Left forelimb (tissue), 1 donor: ENCODE measurements at places on chromosomes 2 and 18.
A peak's percentile ranks its signal among the peaks of the same experiment; 100 is the strongest.

DNA sequence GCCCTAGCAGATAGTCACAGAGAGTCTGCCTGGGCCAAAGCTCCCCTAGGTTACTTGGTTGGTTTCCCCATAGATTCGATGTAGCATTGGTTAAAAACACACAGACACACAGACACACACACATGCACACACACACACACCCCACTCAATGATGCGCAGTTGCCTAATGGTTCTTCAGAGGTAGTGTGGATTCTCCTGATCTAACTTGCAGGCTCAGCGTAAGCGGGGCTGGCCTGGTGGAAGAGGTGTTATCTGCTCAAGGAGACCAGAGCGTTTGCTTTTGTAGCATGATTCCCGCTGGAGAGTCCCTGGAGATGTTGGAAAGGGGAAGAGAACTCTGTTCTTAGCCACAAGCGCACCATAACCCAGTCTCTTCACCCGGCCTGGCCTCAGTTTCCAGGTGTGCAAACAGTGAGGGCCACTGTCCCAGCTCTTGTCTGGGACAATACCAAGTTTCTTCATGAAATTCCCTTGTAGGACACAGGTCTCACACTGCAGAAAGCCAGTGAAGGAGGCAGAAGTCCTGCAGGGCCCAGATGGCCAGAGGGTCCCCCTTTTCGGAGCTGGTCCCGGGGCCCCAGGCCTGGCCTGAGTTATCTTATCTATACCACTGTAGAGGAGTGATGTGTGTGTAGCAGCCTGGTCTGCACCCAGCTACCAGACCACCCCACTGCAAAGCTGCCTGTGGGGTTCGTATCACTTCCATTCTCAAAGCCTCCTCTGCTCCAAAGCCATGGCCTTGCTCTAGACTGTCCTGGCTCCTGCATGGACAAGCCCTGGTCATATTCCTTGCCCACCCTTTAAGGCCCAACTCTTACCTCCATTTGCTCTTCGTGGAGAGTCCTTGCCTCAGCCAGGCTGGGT lies 3.7 kb downstream of the ACKR3 start:
- DNase-seq, result no peak

- DNase-seq, result no peak
Observed at GRCh38 chr2:36476411-36476810, 120.8 kb downstream of the CRIM1 start.

GRCh38 chr2:69177785-69178636 lies 165.0 kb downstream of the ANTXR1 start:
- peak; percentile 78 for DNase-seq

- no peak for DNase-seq
Observed at GRCh38 chr2:45983213-45983612, 314.0 kb upstream of the EPAS1 start.

DNA sequence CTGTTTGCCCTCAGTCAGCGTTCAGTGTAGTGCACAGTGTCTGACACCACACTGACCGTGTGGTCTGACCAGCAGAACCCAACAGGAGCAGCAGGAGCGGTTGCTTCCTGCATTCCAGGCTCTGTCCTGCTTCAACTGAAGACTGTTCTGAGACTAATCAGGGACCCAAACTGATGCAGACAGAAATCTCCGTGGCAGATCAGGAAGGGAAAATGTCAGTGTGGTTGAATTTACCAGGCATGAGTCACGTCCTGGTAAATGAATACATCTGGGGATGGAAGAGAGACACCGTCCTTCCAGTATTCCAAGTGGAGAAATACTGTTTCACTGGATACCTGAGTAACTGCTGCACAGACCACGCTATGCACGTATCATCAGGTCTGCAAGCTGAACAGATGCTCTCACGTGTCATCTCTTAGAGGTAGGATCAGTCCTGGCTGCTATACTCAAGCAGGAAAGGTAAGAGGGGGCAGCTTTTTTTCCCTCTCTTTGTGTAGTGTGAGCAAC lies 223.6 kb upstream of the EPAS1 start:
- DNase-seq, result no peak

GRCh38 chr2:138086576-138086975 lies 122.3 kb downstream of the HNMT start:
- DNase-seq, result no peak

DNA sequence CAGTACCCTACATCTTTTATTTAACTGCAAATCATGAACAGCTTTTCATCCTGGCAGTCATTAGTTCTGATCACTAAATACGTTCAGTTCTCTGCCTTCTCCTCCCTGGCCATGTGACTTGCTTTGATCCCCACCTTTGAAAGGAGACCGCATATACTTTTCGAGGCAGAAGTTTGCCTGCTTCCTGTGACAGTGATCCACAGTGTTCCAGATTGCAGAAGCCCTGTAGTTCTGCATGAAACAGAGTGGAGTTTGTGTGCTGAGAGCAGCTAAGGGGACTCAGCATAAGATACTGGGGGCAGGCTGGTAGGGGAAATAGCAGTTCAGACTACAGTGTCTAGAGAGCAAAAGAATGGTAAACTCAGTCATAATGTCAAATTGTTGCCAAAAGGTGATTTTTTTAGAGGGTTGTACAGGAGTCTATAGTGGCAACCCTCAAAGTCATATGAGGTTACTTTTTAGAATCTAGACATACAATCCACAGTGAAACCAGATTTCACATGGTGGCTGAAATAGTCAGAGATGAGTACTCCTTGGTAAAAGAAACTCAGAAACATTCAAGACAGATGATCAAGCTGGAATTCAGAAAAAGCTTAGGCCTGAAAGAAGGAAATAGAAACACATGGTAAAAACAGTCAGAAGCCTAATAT lies 1800.4 kb upstream of the CELF4 start:
- DNase-seq, result no peak

DNA sequence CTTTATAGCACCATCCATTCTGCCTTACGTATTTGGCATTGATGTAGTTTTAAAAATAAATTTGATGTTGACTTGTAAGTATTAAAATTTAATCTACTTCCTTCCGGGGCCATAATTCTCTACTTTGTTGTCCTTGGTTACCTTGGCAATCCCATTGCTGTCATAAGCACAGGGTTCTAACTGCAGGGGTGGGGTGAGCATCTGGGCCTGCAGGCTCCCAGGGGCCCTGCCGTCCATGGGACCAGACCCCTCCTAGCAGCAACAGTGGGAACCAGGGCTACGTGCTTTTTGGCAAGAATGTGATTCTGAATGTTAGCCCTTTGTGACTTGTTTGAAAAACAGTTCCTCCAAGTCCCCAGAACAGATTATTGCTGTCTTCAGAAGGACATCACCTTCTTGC lies 4.9 kb downstream of the ASAP2 start:
- DNase-seq, result no peak

- no peak for DNase-seq
Observed at GRCh38 chr2:134148843-134149472, 104.9 kb upstream of the MGAT5 start.

- no peak for DNase-seq
Observed at GRCh38 chr2:170812710-170813600, 3.7 kb upstream of the GAD1 start.

DNA sequence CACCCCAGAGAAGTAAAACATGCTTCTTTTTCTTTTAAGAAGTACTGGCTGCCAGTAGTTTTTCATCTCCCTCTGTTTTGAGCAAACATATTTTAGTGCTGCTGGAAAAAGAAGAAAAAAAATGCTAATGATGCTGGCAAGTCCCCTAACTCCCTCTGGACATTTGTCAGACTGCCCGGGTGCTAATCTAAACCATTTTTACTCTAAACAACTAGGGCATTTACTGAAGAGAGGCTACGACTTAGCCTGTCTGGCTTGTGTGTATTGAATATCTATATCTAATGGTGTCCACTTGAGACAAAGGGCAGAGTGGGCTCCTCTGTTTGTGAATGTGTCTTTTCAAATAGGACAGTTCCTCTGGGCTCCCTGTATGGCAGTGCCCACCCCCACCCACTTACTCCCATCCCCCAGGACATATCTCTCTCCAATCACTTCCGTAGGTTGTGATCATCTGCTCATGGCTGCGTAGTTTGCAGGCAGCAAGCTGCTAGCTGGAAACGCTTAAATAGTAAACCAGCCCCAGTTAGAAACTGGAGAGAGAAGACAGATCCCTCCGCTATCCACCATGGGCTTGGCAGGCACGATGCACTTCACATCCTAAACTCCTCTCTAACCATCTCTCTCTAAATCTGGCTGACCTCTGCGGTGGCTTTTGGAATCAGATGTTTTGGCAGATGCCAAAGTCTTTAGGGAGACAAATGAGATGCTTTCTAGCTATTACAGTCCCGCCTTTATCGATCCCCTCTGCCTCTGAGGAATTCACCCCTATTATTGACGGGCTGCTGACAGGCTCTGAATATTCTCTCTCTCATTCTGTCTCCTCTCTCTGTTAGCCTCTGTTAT lies 58.3 kb downstream of the DOCK10 start:
- no peak for DNase-seq

- DNase-seq, result no peak
Observed at GRCh38 chr2:211930331-211930730, 608.3 kb downstream of the ERBB4 start.

DNA sequence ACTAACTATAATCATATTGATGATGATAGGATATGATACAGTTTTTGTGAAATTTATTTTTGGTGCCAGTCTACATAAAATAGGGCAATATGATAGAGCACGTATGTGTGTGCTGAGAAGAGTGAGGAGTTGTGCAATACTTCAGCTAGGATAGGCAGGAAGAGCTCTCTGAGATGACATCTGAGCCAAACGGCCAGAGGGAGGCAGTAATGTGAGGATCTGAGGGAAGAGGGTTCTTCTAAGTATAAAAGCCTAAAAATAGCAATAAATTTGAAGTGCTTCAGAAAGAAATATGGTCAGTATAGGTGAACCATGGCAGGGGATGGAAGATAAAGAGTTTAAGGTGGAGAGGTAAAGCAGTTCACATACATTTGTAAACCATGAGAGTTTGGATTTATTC lies 102.5 kb downstream of the OLA1 start:
- DNase-seq, result no peak

DNA sequence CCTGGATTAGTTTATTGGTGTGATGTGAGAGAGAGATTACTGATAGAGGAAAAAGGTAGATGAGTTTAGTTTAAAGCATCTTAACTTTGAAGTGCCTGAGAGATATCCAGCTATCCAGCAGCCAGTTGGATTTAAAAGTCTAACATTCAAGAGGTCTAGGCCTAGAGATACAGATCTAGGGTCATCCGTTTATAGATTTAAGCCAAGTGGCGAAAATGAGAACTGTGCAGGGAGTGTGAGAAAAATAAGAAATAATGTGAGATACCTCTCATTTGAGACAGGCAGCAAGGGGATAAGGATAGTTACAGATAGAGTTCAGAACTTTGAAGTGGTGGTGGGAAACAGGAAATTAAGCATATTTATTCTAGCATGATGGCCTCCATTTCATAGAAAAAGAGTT lies 5.3 kb upstream of the ORC2 start:
- no peak for DNase-seq

DNA sequence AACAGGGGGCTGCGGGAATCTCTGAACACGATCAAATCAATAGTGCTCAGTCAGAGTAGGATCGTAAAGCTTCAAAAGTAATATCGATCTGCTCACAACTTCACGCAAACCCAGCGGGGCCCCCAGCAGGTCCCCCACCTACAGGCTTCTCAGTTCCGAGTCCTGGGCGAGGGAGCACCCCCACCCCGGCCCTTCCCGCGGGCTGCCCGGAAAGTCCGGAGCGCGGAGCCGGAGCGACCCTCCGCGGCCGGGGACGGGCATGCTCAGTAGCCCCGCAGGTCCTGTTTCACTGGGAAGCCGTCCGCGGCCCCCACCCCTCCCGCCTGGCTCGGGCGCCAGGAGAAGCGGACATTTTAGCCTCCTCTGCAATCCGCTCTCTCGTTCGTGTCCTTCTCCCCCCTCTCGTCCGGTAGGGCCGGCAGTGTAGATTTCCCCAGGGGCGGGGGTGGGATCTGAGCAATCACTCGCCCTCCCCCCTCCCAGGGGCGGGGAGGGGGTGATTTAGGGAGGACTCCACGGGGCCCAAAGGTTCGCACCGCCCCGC lies 3.3 kb upstream of the SPRED2 start:
- peak; percentile 96 for DNase-seq

DNA sequence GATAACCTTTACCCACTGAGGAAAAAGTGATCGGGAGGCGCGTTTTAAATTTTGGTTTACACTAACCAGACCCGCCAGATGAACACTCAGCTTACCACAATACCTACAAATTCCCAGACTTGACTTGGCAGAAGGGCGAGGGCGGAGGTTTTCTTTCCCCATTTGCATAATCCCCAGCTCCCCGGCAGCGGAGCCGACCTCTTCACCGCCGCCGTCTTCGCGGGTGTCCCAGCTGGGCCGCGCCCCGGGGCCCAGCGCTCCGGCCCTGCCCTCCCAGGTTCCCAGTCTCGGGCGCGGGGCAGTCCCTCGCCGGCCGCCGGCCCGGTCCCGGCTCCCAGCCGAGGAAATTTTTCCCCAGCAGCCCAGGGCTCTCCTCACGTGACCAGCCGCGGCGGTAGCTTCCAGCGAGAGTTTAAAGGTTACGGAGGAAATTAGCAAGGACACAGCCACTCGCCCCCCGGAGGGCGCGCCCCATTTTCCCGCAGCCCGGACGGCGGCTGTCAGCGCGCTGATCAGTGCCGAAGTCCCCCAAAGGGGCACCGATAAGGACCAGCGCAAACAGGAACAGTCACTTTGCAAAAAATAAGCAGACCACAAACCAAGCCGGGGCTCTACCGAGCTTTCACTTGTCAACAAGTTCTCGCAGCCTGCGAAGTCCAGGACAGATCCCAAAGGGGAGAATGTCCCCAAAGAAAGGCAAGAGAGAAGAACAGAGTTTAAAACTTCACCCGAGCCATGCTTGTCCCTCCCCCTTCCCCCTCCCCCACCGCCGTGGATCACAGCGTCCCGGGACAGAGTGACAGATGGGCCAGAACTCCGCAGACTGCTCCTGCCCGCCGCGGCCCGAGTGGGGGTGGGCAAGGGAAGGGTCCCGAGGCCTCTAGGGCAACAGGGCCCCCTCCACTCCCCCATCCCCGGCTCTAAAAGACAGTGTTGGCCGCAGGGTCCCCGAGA lies 1.3 kb upstream of the PRKCE start:
- DNase-seq, result peak; percentile 84

DNA sequence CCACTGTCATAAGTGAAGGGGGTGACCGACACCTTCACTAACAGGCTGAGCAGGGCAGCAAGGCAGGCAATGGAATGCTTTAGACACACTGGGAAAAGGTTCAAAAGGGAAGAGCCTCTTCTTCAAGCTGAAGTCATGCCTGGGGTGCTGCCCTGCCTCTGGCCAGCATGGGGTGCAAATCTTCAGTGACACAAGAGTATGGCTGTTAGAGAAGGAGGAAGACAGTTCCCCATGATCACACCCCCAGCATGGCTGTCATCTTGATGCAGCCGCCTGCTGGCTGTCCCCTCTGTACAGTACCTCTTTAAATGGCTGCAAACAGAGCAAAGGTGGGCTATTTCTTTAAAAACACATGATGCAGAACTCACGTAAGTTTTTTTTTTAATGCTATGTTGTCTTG lies 71.9 kb downstream of the INPP4A start:
- no peak for DNase-seq

DNA sequence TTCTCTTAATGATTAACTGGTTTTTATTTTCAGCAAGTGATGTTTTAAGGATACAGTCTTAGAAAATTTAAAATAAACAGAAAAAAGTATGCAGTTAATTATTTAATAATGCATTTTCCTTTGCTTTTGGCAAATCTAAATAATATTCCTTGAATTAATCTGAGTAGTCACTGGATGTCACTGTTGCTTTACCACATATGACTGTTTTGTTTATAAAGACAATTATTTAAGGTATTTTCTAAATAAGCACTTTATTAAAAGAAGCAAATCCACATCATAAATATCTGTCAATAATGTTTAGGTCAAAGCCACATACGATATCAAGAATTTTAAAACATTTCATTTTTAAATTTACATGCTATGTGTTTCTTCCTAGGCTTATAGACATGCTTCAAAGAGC lies 40.6 kb upstream of the TFPI start:
- no peak for DNase-seq
